ENCODE measurements at places on chromosomes 1 and 21.

DNA sequence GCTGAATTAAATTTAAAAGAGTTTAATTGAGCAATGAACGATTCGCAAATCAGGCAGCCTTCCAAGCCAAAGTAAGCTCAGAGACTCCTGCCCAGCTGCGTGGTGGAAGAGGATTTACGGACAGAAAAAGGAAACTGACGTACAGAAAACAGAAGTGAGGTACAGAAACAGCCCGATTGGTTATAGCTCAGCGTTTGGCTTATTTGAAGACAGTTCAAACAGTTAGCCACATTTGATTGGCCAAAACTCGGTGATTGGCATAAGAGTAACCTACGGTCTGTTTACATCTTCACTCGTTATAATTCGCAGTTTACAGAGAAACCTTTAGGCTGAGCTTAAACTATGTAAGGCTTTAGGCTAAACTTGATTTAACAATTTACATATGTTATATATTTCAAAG is 46.9 kb downstream of the CR1L start:
- DNase-seq: peak; percentile 24

DNA sequence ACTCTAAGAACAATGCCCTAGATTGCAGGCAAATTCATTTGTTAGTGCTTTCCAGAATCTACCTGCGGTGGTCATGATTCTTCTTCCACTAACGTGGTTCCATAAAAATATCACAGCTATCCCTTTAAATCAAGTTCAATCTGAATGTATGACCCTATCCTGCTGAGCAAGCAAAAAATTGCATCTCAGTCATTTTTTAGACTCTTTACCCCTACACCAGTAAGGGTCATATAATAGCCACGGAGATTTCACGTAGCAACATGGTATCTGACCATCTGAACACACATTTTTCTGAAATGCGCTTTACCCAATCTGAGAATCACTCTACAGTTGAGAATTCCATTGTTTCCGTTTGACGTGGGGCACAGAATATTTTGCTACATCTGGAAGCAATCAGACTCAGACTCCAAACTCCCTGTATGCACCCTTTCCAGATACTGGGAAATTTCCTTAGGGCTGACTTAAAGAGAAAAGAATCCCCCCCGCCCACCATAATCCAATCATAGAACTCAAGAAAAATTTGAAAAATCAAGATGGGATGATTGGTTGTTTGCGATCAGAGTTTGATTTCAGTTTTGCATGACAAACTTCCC is 699.2 kb upstream of the ZP4 start:
- DNase-seq: no peak

- no peak for DNase-seq
These were observed 270.7 kb downstream of the KAZN start for GRCh38 chr1:14869187-14869586.

DNA sequence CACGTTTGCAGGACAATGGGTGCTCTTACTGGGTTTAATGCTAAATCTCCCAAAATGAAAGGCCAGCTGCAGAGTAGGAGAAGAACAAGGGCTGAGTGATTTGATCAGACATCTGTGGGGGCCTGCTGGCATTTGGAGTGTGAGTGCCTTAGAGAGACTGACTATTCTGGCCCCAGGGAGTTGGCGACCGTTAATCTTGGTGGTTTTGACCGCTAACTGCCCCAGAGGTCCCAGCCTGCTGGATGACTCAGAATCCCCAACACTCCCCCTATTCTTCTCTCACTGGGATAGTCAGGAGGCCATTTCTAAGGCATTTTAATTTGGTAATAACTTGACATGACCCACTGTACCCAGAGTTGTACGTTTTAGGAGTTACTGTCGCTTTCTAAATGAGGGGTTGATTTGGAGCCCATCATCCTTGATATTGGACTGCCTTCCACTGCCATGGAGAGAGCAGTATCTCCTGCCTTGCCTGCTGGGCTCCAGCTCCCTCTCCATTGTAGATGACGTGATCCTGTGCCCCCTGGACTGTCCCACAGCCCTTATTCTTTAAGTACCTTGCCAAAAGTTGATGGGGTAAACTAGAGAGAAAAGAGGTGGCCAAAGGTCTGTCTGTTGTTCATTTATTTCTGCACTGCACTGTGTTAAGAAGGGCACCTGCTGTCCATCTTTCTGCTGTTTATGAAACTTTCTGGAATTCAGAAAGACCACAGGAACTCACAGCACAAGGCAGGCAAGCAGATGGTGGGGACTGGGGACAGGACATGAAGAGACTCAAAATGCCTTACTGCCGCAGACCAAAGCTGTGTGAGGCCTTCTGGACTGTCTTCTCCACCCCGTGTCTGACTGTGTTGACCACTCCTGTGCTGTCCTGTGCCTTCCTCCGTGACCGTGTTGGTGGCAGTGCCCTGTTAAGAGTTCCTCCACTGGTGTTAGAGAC is 98.2 kb upstream of the ARTN start:
- DNase-seq: peak; percentile 85

- DNase-seq: no peak
These were observed 33.9 kb upstream of the SDC3 start for GRCh38 chr1:30942326-30942963.

- DNase-seq: no peak
These were observed 446.6 kb downstream of the PTPRU start for GRCh38 chr1:29682919-29683295.

DNA sequence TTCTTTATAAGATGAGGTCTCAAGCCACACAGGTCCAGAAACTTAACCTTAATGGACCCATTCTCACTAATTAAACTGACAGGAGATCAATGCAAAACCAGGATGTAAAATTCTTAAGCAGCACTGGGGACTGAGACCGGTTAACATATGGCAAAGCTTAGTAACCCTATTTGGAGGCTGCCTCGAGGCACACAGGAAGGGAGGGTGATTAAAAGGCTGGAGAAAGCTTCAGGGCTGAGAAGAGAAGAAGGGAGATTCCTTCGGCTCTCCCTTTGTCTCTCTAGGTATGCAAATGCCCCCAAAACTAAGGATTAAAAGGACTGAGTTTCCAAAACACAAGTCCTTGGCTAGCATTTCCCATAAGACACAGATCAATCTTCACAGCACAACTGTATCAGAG is 120.8 kb upstream of the DSCAM start:
- DNase-seq: no peak

GRCh38 chr1:230979389-230979716 is 459 bp downstream of the ARV1 start:
- no peak for DNase-seq

Data from hematopoietic multipotent progenitor cell treated with erythropoietin and hydrocortisone succinate and interleukin-3 and kit ligand, for 6 days (in vitro differentiated cells).